ENCODE measurements at places on chromosomes 4 and X.

GRCh38 chrX:40806513-40807220, 71.3 kb upstream of the MED14 start:
- no peak for DNase-seq

DNA sequence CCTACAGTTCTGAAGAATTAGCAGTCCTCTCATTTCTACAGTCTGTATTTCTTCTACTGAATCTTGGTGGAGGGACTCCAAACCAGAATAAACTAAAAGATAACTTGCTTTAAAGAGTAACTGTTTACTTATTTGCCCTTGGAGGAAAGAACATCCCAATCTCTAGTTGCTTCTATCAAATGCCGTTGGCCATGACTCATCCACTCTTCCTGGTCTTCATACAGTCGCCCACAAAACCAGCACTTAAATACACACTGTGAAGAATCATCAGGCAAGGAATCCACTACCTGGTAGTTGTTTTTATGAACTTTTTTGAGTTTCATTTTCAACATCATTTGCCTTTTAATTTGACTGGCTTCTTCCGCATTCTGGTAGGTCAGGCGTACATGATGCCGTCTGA, 14.2 kb downstream of the ZNF518B start:
- DNase-seq = no peak

DNA sequence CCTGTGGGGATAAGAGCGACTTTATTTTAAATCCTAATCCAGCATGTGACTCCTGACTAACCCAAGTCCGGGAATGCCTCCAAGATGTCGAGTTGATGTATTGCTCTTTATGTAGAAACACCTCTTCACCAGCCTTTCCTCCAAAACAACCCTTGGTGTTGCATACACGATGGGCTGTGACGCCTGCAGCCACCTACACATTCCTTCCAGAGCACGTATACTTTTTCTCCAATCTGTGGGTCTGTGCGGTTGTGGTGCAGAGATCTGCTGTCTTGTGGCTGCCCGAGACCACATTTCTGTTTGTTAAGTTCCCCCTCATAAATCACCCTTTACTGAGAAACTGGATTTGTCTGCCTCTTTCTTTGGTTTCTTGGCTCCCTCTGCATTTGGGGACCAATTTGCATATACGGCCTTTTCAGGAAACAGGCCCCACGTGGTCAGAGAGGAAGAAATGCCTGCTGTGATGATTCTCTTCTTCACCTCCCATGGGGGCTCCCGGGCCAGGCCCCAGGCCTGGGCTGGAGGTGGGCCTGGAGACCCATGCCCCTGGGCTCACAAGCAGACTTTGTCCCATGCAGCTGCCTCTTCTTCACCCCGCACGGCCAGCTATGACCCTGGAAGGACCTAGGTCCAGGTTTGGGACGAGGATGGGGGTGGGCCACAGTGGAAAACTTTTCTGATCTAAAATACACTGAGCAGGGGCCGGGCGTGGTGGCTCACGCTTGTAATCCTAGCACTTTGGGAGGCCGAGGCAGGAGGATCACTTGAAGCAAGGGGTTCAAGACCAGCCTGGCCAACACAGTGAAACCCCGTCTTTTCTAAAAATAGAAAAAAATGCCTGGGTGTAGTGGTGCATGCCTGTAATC, 21.4 kb upstream of the AFAP1 start:
- DNase-seq = no peak

- DNase-seq = no peak
Measured at GRCh38 chrX:131812847-131813825, 210.0 kb upstream of the STK26 start.

DNA sequence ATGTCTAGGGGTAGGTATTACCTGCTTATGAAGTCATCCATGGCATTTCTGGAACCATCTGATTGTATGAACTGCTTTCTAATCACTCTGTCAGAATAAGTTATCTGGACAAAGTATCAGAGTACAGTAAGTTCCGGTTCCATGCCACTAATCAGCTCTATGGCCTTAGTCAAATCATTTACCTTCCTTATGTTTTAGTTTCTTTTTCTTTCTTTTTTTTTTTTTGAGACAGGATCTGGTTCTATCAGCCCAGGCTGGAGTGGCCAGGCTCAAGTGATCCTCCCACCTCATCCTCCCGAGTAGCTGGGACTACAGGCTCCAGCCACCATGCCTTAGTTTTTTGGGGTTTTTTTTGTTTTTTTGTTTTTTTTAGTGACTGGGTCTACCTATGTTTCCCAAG, 11.5 kb downstream of the XIAP start:
- DNase-seq = no peak

Data from anterior cingulate cortex (tissue), 58 donors.